ENCODE measurements at places on chromosomes 12 and 14.

DNA sequence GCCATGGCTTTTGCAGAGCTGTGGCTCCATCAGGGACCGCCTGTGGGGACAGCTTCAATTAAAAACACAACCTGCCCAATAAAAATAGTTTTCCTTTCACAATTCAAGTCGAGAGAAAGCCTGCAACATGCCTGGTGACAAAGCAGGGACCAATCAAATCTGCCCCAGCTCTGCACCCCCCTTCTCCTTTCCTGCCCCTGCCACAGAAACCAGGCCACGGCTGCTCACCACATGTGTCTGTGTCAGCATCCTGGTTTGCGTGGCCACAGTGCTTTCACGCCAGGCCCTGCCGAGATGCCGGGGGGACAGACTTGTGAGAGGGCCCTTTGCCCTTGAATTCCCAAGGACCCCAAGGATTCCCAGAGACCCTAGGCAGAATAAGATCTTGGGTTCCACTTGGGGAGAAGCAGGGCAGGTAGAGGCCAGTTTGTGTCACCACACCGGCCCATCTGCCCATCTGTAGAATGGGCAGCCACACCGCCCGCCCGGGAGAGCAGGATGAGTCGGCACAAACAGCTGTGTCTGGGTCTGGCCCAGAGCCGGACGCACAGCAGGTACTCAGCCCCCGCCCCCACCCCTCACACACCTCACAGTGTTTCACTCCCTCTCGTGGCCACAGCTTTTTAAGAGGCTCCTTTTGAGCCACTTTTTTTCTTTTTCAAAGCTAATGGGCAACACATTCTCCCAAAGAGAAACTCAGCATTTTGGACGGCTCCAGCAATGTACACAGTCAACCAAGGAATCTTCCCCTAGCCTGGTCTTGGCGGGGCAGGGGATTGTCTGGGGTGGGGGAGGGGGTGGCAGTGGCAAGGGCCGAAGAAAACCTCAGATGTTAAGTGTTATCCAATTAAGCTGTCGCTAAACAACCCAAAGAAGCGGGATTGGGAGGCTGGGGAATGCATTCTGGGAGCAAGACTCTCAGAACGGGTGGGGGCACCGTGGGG is 41.5 kb downstream of the BCL11B start:
- DNase-seq = no peak

DNA sequence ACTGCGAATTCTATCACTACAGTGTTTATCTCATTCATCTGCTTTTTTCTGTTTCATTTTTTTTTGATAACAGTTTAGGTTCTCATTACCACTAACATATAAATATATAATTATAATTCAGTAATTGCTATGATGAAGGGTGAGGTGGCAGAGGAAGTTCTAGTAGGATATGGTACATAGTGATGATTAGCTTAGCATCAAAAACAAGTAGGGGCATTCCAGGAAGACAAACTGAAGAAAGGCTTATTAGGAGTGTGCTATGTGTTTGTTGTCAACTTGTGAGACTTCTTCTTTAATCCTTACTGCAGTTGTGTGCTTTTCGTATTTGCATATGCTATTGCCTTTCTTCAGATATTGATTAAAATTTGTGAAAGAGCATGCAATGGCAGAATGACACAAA is 20.6 kb downstream of the FUT8 start:
- DNase-seq = no peak

DNA sequence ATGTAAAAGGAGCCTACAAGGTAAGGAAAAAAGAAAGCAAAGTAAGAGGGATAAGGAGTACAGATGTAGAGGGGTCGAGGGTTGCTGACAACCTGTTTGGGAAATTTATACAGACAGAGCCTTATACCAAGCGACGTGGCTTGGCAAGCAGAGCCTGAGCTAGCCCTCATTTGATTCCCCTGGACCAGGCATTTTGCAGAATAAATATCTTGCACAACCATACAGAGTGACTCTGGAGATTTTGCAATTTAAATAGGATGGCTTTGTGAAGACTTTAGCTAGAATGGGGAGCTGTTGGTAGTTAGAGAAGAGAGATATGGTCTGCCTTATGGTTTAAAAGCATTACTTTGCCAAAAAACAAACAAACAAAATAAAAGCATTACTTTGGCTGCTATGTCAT is 11.1 kb upstream of the ANO6 start:
- DNase-seq = no peak

GRCh38 chr12:14982991-14983390 is 10.1 kb downstream of the PDE6H start:
- DNase-seq = no peak

DNA sequence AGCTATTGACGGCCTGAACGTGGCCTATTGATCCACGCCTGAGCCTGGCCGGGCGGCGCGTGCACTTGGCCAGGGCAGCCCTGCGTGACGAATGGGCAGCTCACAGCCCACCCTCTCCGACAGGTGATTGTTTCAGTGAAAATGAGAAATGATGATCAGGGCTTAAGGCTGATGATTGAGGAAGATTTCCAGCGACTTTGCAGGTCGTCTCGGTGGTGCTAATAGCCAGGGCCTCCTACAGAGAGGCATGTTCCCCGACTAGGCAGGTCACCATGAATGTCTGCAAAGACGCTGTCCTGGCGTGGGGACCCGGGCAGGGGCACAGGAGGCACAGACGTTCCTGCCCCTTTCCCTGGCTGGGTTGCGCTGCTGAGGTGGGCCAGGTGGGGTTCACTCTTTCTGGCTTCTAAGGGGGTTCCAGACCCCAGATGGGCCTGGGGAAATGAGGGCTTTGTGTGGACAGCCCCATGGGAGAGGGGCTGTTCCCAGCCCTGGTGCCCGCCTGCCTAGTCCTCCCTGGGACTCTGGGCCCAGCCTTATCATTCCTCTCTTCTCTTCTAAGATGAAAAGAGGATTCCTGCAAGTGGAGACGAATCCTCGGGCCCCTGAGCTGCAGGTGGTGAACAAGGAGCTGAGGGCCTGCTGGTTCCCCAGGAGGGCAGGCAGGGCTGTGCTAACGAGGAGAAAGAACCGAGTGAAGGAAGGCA is 157.4 kb downstream of the KIF26A start:
- no peak for DNase-seq

GRCh38 chr12:57173089-57173488 is 25.7 kb upstream of the LRP1-AS start:
- no peak for DNase-seq

DNA sequence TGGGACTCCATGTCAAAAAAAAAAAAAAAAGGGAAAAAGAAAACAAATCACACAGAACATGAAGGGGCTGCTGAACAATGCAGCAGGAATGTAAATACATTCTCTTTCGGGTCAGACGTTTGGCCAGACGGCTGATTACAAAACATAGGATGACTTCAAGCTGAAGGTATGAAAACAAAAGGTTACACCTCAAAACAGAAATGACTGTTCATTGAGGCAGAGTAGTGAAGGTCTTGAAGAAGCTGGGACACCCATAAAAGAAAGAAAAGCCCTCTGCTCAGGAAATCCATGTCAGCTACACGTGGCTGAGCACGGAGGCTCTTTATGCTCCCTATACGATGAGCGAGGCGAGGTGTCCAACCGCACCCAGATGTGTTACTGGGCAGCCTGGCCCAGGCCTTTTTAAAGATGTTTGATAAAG is 37.7 kb downstream of the FGD4 start:
- DNase-seq = peak; percentile 69

DNA sequence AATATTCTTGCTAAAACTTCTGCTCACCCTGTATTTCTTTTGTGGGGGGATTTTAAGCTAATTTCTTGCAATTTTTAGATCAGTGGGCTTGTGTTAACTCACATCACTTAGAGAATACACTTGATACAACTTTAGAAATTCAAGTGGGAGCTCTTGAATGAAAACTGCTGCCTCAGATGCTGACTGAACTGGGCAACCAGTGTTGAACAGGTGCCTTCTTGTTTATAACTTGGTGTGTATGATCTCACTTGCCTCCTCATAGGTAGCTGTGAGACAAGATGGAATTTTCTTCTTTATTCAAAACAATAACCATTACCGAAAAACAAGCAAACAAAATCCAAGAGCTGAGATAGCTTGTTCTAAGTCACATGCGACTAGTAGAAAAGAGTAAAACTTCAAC is 63.5 kb downstream of the FGD4 start:
- no peak for DNase-seq

GRCh38 chr12:92735131-92735721 is 32.4 kb downstream of the PLEKHG7 start:
- no peak for DNase-seq

DNA sequence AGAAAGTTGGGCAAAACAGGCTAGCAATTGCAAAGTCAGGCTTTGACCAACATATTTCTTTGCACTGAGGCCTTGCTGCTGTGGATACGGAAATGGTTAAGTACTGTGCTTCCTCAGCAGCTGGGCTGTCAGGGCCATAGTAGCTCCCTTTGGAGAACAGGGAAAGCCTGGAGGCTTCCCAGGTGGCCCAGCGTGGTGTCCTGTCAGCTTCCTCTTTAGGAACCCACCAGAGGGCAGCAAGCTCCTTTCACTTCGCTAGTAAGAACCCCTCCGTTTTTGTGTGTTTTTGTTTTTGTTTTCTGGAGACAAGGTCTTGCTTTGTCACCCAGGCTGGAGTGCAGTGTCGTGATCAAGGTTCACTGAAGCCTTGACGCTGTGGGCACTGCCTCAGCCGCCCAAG is 1.7 kb upstream of the CFAP251 start:
- no peak for DNase-seq

- DNase-seq = no peak
Observed at GRCh38 chr14:36672095-36672494, 10.4 kb downstream of the PAX9 start.

GRCh38 chr12:109927622-109928021 is 27.5 kb downstream of the TCHP start:
- DNase-seq = peak; percentile 56

GRCh38 chr14:84027351-84027750 is 1502.6 kb upstream of the FLRT2 start:
- no peak for DNase-seq

- no peak for DNase-seq
Observed at GRCh38 chr14:59419303-59419702, 45.9 kb downstream of the GPR135 start.

GRCh38 chr14:51534610-51535011 is 117.1 kb upstream of the FRMD6 start:
- no peak for DNase-seq

GRCh38 chr14:73771848-73772638 is 57.9 kb upstream of the PNMA1 start:
- DNase-seq = no peak

DNA sequence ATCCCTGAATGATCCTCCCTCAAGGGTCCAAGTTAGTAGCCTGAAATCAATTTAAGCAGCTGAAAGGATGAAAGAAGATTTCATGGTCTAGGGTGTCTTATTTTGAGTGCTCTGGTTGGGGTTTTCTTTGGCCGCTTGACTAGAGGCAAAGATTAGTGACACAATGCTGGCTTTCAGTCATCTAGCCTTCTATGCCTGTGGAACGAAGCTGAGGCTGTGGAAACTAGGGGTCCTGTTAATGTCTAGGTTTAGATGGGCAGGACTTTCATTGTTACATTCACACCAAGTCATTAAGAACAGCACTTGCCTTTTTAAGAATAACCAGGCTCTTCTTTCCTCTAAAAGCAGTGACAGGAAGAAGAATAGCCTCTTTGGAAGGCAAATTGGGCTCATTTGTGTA is 253.8 kb upstream of the E2F7 start:
- DNase-seq = no peak

- DNase-seq = no peak
Observed at GRCh38 chr12:5197131-5197530, 153.5 kb downstream of the KCNA5 start.

DNA sequence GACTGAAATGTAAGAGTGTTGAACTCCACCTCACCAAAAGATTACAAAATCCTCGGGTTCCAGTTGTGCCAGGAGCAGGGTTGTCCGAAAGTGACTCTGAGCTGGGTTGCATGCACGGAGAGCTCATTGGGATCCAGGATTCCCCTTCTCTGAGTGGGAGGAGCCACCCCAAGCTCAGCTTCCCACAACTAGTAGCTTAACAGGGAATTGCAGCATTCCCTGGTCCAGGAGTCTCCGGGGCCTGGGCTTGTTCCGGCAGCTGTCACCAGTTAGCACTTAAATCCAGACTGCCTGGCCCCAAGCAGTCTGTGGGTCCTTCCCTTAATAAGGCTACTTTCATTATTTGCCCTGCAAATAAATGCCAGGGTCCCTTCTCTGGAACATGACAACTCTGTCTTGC is 50.1 kb downstream of the CD9 start:
- DNase-seq = no peak

DNA sequence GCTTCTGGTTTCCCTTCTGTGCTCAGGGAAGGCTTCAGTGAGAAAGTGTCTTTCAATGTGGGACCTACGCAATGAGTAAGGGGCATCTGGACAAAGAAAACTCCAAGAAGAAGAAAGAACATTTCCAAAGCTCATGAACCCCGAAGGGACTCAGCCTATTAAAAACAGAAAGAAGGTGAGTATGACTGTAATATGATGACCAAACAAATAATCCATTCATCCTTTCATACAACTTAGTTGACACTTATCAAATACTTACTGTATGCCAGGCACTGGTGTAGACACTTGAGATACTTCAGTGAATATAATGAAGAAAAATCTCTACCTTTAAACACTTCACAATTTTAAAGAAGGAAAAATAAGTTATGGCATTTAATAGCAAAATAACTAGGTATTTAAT is 1054.2 kb upstream of the FOXG1 start:
- no peak for DNase-seq

DNA sequence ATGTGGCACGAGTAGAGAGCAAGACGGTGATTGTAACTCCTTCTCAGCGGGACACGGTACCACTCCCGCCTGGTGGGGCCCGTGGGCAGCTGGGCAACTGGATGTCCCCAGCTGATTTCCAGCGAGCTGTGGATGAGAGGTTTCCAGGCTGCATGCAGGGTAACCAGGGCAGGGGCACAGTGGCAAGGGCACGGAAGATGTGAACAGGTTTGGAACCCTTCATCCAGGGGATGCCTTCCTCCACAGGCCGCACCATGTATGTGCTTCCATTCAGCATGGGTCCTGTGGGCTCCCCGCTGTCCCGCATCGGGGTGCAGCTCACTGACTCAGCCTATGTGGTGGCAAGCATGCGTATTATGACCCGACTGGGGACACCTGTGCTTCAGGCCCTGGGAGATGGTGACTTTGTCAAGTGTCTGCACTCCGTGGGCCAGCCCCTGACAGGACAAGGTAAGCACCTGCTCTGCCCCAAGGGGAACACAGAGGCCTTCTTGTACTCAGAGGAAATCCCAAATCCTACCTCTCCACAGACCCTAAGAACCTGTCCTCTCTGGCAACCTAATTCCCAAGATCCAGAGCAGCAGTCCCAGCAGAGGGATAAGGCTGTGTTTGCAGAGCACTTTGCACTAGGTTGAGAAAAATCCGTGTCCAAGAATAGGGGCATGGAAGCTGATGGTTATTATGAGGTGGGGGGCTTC is 4.3 kb downstream of the PCK2 start:
- no peak for DNase-seq

- no peak for DNase-seq
Observed at GRCh38 chr14:26863736-26864135, 265.9 kb upstream of the NOVA1 start.

GRCh38 chr12:25130741-25131188 is 64.2 kb downstream of the DNAI7 start:
- peak; percentile 72 for DNase-seq

GRCh38 chr14:103277931-103278330 is 56.1 kb upstream of the EIF5 start:
- no peak for DNase-seq

- DNase-seq = no peak
Observed at GRCh38 chr12:48037267-48037915, 33.1 kb upstream of the COL2A1 start.

Measured in LoVo (cell line).